NCI-H1092 treated with DMSO at 0.1 percent for 48 hours (cell line): ENCODE measurements at places on chromosomes 5 and 9.
A peak's percentile ranks its signal among the peaks of the same experiment; 100 is the strongest.

- DNase-seq, result no peak
These were observed 419.9 kb upstream of the DAP start for GRCh38 chr5:11180890-11181289.

- DNase-seq, result peak; percentile 15
These were observed 18.5 kb upstream of the SLC12A7 start for GRCh38 chr5:1130218-1130946.

DNA sequence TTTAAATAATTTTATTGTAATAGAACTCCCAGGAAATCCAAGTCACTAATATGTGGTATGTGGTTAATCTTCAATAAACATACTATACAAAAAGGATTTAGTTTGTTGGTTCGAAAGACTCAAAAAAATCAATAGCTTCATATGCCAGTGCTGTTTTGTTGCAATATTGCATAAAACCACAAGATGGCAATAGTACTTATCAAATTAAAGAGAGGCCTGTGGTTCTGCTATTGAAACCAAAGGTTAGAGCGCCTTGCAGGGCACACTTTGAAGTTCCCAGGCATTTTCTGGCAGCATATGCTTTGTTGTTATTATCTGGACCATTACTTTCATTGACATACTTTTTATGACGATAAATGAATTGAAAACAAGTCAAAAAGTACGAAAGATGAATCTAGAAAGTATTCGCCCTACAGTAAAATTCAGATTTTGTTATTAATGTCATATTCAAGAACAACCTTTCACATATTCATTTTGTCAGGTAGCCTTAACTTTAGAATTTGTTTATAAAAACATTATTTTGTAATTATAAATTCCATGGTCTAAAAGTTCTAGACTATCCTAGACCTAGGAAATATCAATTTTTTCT, 316.3 kb downstream of the MCTP1 start:
- peak; percentile 62 for DNase-seq

DNA sequence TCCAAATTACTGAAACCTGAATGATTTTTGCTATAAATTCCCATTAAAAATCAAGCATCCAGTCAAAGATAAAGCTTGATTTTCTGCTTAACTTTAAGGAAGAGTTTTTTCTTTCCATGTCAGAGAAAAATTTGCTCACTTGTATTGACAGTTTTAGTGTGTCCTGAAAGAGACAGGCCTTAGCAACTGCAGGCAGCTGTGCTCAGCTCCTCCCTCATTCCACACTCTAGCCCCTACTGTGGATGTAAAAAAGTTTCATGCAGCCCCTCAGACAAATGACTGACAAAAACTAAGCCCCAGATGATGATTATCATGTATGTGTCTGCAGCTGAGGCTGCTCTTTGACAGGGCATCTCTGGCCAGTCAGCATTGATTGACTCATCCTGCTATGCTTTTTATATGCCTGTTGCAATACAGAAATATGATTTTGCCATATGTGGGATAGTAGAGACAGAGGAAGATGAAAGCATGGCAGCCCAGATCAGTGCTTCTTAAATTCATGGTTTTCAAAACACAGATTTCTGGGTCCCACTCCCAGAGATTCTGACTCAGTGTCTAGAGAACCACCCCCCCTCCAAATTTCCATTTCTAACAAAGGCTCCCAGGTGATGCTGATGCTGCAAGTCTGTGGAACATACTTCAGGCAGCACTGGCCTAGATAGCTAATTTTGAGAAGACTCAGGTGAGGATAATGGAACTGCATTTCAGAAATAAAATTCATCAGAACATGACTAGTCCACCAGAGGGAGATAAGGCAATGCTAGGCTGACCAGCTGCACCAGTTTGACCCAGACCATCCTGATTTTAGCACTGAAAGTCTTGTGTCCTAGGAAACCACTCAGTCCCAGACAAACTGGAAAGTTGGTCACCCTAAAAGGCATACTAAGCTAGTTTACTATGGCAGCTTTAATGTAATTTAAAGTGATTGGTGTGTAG, 298.7 kb upstream of the KCNN2 start:
- no peak for DNase-seq

- no peak for DNase-seq
These were observed 55.2 kb downstream of the NTNG2 start for GRCh38 chr9:132216861-132217619.

DNA sequence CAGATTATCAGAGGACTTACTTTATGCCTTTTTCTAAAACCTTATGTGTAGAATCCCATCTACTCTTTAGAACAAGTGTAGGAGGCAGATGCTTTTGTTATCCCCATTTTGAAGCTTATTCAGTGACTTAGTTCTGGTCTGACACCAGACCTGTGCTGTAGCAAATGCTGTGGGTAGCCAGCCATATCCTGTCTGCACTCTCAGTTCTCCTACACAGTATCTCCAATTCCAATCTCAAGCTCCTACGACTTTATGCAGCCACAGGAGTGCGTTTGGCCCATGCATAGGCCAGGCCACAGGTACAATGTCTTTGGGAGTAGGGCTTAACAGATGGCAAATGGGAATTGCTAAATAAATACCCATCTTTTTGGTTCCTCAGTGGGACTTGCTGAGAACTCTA, 292.6 kb downstream of the MCTP1 start:
- no peak for DNase-seq

DNA sequence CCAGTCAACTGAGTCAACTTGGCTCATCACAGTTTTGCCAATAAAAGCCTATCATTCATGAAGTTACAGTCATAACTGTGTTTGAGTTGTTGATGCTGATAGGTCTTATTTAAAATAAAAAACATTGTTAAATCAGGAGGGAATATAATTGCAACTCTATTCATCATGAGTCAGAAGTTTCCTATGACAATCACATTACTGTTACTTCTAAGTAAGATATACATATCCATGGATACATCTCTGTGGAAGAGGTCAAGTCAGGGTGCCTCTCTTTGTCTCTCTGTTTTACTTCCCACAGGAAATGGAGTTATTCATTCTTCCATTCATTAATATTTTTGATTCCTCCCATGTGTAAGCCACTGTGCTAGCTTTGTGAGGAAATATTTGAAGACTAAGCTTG, 2015.4 kb upstream of the WWC1 start:
- DNase-seq, result no peak

DNA sequence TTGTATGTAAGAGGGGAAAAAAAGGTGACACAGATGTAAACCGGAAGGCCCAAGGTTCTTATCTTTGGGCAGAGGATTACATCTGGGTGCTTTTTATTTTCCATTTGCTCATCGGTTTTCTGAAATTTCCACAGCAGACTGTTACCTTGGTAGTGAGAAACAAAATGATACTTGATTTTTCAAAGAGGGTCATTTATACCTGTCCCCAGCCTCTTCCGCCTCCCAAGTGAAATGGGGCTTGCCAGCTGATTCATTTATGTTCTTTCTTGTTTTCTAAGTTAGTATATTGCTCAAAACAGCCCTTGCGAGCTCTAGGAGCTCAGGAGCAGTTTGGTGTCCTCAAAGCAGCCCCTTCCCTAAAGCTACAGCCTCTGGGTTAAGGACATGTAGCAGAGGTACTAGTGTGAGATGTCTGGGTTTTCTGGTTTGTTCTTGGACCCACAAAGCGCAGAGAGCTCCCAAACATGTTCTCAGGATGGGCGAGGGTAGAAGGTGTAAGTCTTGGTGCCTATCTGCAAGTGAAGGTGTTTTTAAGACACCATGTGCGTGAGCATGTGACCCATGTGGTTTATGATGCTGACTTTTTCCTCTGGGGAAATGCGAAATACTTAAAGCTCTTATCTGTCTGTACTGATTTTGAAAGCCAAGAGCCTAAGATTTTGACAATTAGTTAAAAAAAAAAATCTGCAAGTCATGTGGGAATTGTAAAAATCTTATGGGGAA, 38.3 kb downstream of the DAPK1 start:
- no peak for DNase-seq

DNA sequence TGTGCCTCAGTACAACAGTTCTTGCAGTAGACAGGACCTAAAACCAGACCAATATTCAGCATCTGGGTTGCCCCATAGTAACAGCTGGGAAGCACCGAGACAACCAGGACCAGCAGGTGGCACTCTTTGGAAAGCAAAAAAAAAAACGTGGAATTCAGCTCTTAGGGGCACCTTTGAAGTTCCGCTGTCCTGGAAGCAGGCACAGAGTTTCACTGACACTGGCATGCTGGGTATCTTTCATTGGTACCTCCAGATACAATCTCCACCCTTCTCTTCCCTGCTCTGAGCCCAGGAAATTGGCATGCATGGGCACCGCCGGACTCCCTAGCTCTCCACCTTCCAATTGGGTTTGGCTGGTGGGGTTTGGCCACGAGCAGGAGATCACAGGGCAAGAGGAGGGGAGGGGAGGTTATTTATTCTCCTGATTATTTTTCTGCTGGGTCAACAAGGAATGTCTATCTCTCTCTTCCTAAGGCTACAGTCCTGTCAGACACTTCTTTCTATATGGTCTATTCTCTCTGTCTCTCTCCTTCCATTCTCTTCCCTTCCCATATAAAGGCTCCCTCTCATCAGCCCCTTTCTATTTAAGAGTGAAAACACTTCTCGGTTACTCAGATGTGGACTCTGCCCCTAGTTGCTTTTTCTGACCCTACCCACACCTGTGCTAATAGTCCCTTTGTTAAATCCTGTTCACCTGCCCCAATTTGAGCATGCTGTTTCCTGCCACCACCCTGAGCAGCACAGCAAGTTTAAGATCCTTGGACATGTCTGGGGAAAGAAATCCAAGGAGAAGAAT, 1.9 kb upstream of the IDNK start:
- DNase-seq, result peak; percentile 42

- no peak for DNase-seq
These were observed 647.7 kb upstream of the WWC1 start for GRCh38 chr5:167643631-167644280.

DNA sequence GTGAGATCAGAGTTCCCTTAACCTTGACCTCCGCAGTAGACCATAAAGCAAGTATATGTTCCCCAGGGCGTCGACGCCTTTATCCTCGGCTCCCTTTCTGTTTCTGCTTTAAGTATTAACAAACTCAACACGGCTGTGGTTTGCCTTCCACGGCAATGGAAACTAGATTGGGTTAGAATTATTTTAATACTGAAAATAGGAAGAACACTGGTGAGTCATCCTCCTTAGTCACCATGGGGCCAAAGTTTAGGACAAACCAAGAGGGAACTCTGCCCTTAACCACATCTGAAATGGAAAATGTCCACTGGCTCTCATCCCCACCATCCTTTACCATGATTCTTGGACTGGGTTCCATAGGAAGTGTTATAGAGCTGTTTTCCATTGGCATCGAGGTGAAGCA, 386.1 kb downstream of the ACTL7B start:
- DNase-seq, result no peak

- DNase-seq, result no peak
These were observed 66.9 kb upstream of the FCN1 start for GRCh38 chr9:134984372-134985265.

DNA sequence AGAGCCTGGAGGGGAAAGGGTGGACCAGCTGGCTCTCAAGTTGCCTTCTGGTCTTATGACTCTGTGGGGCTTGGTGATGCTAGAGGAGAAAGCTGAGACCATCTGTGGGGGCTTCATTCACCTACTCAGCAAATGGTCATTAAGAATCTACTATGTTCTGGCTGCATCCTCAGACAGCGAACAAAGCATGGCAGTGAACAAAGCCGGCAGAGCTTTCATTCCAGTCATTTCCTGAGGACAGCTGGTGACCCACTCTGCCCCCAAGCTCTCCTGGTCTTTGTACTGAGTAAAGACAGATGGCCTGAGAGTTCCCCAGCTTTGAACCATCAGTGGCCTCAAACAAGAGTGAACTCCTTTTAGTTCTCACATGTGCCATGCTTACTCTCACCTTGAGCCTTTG, 48.0 kb downstream of the FGF1 start:
- no peak for DNase-seq

DNA sequence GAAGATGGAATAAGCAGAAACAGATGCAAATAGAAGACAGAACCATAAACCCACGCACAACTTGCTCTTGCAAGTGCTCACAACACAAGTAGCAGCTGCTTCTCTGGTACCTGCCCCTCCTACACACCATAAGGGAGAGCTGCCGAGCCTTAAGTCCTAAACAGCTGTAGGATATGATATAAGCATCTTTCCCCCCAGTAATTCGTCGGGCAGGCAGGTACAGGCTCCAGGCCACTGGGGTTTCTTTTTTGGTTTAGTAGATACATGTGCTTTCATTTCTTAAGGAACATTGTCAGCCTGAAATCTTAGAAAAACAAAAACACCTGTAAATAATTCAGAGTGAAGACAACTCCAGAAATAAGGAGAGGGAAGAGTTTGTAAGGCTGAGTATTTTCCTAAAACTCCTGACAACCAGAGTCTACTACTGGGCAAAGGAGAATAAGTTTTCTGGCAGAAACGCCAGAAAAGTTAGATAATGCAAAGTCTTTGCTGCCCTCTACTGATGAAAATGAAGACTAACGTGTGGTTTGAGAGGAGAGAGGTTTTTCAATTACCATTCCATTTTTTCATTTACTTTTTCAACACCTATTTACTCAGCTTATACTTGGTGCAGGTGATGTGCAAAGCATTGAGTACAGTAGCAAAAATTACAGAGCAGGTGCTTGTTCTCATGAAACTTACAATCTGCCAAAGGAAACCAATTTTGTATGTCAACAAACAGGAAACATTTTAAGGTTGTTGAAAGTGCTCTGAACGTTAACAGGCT, 20.1 kb upstream of the TCERG1 start:
- peak; percentile 24 for DNase-seq

DNA sequence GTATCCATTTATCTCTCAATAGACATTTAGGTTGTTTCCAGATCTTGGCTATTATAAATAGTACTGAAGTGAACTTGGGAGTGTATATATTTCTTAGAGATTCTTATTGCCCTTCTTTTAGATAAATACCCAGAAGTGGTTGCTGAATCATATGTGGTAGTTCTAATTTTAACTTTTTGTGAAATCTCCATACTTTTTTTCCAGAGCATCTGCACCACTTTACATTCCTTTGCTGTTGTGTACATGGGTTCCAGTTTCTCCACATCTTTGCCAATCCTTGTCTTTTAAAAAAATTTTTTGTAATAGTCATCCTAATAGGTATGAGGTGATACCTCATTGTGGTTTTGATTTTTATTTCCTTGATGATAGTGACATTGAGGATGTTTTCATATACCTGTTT, 303.7 kb downstream of the CCDC171 start:
- DNase-seq, result no peak

GRCh38 chr5:95915999-95916686, 45.5 kb downstream of the ELL2 start:
- DNase-seq, result no peak

DNA sequence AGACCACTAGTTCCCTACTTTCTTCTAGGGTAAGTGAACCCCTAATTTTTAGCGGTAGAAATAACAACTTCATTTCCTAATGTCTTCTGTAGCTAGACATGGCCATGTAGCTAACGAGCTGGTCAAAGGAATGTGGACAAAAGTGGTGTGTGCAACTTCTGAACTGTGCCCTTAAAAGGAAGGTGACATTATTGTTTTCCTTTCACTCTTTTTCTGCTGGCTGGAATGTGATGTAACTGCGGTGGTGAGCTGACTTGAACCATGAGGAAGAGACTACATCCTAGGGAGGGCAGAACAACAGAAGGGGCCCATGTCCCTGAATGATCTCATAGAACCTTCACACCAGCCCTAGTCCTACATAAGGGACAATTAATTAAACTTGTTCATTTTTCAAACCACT, 1.3 kb upstream of the SNX2 start:
- DNase-seq, result no peak

- no peak for DNase-seq
These were observed 41.9 kb upstream of the SAP30L start for GRCh38 chr5:154403776-154404387.
